ENCODE measurements at places on chromosomes 4 and X.
A peak's percentile ranks its signal among the peaks of the same experiment; 100 is the strongest.

- no peak for DNase-seq
Observed at GRCh38 chrX:386239-386767, 404 bp downstream of the PPP2R3B start.

DNA sequence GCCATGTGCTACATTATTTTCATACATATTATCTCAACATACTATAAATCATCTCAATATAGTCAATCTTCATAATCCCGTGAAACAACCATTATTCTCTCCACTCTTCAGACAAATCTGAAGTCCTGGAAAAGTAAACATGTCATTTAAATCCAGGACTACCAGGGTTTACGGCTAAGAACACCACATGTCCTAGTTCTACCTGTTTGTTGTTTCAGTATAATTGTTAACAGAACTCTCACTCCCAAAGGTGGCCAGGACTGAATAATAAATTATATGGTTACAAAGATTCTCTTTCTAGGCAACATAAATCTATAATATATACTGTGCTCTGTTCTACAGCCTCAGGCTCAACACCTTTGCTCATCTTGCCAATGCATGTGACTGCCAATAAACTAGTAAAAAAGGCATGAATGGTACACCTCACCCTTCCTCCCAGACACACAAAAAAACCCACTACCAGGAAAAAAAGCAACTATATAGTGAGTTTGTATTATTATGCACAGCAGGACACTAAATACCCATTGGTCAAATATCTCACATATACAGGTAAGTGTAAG lies 20.1 kb downstream of the EIF4E start:
- DNase-seq: no peak

GRCh38 chr4:109207061-109207460 lies 95.4 kb downstream of the COL25A1 start:
- DNase-seq: no peak

- no peak for DNase-seq
Observed at GRCh38 chr4:40829586-40829985, 79.8 kb downstream of the NSUN7 start.

- no peak for DNase-seq
Observed at GRCh38 chrX:2342281-2342688, 158.5 kb downstream of the DHRSX start.

DNA sequence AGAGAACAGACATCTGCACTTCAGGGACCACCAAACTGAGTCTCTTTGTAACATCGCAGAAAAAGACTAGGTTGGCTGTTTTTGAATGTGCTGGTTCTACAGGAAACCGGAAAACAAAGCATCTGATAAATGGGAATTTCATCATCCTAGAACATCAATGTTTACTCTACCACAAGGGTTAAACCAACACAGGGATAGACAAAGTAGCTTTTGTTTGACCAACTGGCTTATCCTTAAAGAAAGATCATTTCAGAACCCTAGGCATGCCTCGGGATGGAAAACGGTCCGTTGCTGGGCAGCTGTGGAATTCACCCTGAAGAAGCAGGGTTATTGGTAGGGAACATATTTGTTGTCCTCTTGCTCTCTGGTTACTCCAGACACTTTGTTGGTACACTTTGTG lies 2355.5 kb upstream of the AGA start:
- DNase-seq: no peak

DNA sequence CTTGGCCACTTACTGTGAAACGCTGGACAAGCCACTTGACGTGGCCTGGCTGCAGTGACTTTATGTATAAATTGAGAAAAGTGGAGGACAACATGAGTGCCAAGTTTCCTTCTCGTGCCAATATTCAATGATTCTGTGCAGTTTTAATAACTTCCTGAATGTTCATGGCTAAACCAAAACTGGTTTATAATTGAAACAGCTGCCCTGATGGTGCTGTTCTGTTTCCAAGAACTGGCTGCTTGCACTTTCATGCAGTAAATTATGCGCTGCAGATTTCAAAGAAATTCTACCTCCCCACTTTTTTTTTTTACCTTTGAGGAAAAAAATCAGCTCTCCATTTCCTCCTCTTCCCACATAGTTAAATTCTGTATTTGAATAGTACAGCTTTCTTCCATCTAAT lies 205.2 kb upstream of the CASK start:
- no peak for DNase-seq

DNA sequence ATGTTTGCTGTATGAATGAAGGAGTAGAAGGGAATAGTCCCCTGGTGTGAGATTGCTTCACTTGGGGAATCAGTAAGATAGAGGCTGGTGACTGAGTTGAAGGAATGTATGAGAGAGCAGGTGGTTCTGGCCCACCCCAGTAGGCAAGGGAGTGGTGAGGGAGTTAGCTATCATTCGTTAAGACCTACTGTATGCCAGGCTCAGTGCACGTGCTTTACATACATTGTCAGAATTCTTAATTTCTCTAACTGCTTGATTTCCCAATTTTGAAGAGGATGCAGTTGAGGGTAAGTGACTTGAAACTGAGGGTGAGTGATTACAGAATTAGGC lies 700 bp downstream of the VMA21 start:
- no peak for DNase-seq

- no peak for DNase-seq
Observed at GRCh38 chr4:126888968-126889367, 743.8 kb upstream of the INTU start.

DNA sequence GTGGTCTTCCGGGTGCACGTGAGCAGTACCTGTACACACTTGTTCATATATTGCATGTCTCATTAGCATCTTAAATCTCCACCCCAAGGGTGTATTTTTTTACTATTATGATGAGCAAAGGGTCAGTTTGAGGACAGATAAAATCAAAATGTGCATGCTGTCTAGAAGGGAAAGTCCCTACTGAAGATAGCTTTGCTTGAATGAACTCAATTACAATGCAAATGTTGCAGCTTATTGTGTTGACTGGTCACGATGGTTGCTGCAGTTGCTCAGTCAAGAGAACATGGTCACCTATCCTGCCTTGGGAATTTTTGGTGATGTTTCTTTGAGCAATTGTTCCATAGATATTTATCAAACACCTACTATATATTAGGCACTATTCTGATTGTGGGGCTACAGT lies 103.8 kb upstream of the MID1IP1 start:
- DNase-seq: no peak

GRCh38 chrX:71366674-71367256 lies 608 bp downstream of the TAF1 start:
- DNase-seq: peak; percentile 65

DNA sequence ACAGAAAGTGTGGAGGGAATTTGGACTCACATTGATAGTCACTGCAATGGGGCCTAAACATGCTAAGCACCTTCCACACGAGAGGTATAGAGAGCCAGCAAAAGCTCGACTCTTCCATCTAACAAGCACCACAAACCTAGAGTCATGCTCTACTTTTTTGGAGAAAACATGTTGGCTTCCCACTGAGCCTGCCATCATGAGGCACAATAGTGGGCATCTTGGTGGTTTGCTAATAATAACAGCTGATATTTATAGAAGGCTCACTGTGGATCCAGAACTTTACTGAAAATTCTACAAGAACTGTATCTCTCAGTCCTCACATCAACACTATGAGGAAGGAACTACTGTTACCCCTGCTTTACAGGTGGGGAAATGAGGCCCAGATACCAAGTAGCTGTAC lies 26.6 kb downstream of the MAML3 start:
- DNase-seq: no peak

DNA sequence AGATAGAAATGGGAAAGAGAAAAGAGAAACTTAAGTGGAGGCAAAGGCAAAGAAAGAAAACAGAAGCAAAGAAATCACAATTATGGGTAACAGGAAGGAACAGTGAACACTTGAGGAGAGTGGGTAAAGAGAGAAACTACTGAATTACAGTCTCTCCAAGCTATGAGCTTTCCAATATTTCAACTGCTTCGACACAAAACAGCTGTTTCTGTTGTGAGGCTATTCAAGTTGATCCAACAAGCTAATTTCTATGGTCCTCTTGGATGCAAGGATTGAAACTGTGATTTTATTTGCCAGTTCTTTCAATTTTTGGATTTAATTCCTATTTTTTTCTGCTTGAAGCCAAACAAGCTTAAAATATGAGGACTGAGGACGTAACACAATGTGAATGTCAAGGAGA lies 80.5 kb upstream of the ADGRA3 start:
- DNase-seq: no peak

DNA sequence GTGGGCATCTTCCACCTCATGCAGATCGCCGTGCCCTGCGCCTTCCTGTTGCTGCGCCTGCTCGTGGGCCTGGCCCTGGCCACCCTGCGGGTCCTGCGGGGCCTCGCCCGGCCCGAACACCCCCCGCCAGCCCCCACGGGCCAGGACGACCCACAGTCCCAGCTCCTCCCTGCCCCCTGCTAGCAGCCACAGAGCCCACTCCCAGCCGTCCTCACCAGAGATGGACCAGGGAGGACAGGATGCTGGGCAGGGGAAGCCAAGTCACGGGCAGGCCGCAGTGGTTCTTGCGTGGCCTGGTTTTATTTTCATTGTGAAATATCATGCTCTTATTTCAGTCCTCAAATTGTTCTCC lies 15.1 kb downstream of the DGKQ start:
- peak; percentile 58 for DNase-seq

- no peak for DNase-seq
Observed at GRCh38 chrX:69072486-69073006, 92.7 kb downstream of the PJA1 start.

DNA sequence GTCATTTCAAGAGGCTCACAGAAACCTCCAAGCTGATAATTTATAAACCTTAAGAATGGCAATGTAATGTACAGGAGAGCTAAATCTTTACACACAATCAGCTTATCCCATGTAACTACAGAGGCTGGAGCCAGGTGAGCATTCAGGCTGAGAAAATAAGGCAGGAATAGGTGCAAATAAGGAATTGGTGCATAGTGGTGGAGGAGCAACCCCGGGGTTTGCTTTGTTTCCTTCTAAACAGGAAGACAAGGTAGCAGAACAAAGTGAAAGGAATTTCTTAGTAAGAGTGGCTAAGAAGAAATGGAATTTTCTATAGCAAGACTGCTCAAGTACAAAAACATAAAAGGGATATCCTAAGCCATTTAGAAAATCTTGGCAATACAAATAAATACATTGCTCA lies 82.4 kb downstream of the NR3C2 start:
- DNase-seq: no peak

DNA sequence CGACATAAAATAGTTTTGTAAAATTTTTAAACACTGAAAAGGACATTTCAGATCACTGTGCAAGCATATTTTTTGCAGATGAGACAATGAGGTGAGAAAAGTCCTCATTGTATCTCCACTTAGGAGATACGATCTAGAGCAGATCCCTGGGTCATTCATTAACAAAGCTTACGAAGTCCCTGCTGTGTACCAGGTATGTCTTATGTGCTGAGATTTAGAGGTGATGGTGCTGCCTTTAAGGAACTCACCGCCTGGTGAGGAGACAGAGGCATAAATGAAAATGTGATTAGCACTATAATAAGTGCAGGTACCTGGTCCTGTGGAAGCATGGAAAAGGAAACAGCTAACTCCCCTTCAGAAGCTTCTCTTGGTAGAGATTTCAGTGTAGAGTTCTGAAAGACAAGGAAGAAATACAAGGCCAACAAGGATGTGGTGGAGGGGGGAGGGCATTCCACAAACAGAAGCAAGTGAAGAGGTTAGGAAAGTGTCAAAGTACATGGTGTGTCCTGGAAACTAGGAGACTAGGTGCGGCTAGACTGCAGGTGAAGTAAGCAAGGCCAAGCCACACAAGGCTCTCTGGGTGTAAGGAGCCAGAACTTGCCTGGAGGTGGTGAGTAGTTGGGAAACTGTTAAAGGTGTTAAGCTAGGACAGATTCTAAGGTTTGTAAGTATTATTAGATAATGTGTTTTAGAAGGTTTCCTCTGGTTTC lies 1.5 kb upstream of the NDNF start:
- no peak for DNase-seq

DNA sequence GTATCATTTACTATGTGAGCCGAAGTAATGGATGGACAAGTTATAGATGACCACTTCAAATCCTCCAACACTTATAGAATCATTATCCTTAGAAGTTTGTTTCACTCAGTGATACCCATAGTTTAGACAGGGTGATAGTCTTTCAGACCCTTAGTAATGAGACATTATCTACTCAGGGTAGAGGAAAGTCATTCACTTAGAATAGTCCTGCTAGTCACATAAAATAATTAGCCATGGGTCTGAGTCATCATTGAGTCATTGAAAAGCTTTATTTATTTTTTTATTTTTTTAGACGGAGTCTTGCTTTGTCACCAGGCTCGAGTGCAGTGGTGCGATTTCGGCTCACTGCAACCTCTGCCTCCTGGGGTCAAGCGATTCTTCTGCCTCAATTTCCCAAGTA lies 321.7 kb upstream of the FSTL5 start:
- DNase-seq: no peak

- no peak for DNase-seq
Observed at GRCh38 chr4:53748328-53748772, 157.1 kb upstream of the LNX1 start.

DNA sequence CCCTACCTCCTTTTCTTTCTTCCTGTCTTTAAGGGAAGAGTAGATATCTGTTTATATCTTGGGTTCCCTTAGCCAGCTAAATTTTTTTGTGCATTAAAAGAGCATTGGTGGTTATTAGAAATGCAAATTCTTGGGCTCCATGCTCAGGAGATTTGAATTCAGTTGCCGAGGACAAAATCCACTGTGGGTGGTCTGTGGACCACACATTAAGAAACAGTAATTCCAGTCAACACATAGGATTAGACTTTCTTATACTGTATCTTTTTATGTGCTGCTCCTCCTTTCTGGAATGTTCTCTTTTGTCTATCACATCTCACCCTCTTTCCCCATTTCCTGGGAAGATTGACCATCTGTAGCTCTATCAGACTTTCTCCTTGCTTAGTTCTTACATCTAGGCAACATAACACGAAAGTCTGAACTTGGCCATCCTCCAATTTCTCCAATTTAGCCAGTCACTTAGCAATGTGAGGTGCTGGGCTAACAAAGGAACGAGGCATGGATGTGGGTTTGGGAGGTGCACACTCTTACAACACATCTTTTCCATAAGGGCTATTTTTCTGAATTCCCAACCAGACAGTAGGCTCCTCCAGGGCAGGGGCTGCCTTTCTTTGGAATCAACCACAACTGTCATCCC lies 5.3 kb upstream of the PDLIM3 start:
- no peak for DNase-seq

DNA sequence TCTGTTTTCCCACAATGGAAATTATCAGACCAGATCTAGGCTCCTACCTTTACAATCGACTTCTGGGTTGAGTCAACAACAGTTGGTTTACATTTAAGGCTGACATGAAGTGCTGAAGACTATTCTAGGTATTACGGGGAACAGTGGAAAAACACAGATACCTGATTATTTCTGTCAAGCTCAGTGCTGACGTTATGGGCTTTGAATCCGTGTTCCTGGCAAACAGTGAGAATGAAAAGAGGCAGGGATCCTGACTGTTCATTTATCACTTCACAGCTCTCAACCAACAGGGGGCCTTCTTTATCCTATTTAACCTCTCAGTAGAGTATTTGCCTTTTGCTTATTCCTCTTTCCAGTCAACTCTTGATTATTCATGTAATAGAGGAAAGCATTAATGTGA lies 43.1 kb downstream of the TMEM164 start:
- DNase-seq: no peak

- DNase-seq: no peak
Observed at GRCh38 chrX:49160908-49161307, 1.6 kb upstream of the MAGIX start.

GRCh38 chrX:6661736-6662135 lies 126.8 kb upstream of the VCX3A start:
- DNase-seq: no peak

- no peak for DNase-seq
Observed at GRCh38 chrX:44349561-44349960, 6.1 kb upstream of the EFHC2 start.
